ENCODE measurements at places on chromosomes 1 and 21.

GRCh38 chr1:29256394-29256793 lies 20.1 kb downstream of the PTPRU start:
- DNase-seq: no peak

- DNase-seq: no peak
These were observed 3.0 kb downstream of the PLA2G2F start for GRCh38 chr1:20142001-20142710.

- DNase-seq: no peak
These were observed 11.0 kb downstream of the FAM163A start for GRCh38 chr1:179754041-179754624.

DNA sequence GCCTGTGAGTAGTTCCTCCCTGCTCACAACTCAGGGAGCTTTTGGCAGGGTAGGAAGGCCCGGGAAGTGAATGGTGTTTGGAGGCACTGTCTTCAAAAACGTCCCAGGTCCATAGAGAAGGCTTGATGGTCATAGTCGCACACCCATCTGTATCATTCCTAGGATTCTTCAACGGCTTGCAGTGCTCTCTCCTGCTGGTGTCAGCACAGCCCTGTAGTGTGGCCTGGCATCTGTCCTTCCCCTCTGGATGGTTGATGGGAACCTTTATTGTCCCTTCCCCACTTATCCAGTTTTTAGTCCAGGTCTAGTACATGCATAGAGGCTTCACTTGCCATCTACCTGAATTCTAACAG lies 142.8 kb upstream of the HOOK1 start:
- DNase-seq: no peak

- no peak for DNase-seq
These were observed 138.9 kb downstream of the NR5A2 start for GRCh38 chr1:200166411-200166810.

DNA sequence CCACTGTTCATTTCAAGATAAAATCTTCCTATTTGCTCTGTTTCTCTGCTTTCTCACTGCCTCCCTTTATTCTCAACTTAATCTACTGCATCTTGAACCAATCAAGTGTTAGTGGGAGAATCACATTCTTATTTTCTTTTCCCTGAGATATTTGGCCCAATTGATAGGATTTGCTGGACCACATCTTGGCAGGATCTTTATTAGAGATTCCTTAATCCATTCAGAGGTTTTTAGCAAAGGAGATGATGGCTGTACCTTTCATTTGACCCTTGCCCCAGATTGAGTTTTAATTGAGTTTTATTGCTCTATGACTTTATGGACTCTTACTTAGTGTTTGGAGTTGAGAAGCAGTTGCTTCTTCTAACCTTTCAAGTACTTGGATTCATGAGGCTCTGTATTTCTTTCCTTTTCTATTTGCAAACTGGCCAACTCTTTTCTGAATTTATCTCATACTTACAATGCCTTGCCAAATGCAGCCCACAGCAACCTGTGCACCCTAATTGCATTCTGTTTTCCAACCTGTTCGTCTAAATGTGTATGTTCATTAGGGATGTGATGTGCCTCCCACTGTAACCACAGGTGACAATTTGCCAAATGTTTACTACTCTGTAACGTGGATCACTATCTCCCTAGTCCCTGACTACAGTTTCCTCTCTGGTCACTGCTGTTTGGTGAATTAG lies 274.8 kb upstream of the KAZN start:
- DNase-seq: no peak

DNA sequence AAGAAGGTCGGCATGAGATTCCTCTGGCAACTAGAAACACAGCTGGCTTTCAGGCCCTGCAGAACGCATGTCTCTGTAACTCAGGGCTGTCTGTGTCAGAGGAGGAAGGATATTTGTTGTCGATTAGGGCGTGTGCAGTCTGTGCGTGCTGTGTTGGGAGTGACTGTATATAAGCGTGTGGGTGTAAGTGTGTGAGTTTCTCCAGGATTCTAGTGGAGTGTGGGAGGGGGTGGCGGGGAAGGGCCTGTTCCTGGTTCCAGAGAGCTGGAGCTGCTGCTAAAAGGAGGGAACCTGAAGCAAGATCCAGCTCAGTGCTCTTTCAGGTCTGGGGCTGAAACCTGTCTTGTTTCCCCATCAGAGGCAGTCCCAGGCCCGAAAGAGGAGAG lies 74.3 kb downstream of the SLC16A1 start:
- DNase-seq: no peak

- DNase-seq: no peak
These were observed 2.4 kb downstream of the ATP2B4 start for GRCh38 chr1:203629016-203629506.

DNA sequence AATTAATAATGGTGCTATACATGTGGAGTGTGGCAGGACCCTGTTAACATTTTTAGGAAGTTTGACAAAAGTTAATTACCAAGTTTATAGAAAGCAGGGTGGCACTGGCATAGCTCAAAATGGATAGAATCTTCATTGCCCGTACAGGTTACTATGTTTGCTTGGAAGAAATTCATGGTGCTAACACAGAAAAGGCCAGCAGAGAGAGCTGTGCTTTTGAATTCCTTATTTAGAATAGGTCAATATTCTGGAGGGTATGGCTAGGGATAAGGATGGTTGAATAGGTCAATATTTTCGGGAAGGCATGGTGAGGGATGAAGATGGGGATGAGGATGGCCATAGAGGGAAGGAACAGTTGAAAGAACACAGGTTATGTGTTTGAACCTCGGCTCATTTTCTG lies 345.1 kb downstream of the LMO4 start:
- no peak for DNase-seq

DNA sequence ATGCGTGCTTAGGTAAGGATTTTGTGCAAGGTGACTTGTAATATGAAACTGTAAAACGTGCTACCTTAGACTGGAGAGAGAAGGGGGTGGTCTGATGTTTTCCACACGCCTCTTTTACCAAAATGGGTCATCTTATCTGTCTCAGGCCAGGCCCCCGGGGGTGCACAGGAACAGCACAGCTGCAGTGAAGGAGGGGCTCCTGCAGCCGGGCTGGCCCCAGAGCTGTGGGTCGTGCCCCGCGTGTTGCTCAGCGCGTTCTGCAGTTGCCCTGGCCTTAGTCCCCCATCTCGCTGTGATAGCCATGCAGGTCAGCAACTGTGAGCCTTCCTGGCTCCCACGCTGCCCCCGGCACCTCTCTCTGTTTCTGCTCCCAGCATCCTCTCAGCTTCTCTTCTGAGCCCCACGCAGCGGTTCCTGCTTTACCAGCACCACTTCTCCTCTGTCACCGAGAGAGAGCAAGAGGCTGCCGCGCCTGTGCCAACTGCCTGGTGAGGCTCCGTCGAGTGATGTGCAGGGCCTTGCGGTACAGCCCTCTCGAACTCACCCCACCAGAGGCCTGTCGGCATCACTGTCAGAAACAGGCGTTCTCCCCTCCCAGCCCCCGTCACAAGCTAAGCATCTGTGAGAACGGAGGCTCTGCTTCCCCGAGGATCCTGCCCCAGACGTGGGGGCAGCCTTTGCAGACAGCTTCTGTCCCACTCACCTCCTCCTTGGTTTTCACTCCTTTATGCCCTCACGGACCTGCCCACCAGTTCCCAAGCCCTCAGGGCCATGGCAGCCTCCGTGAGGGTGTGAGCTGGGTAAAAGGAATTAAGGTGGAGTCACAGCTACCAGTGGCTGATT lies 73.3 kb downstream of the ADARB1 start:
- no peak for DNase-seq

- no peak for DNase-seq
These were observed 287.8 kb downstream of the LMX1A start for GRCh38 chr1:165068741-165069140.

- no peak for DNase-seq
These were observed 70.2 kb downstream of the DAB1 start for GRCh38 chr1:57353654-57354053.

DNA sequence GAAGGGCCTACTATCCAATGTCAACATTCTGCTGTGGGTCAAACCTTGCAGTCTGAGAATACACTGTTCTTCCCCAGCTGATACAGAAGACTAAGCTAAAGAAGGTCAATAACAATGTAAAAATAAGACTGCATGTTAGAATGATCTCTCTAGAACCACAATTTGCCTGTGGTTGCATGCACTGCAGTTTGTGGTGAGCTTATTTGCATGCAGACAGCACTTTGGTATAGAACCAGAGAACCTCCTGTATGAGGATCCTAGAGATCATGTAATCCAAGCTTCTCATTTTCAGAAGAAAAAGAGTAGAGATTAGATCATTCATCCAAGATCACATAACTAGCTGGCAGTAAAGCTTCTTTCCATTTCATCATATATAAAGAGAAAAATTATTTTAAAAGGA lies 15.8 kb downstream of the SYNJ1 start:
- no peak for DNase-seq

GRCh38 chr1:59288046-59288445 lies 8.8 kb upstream of the FGGY start:
- no peak for DNase-seq

DNA sequence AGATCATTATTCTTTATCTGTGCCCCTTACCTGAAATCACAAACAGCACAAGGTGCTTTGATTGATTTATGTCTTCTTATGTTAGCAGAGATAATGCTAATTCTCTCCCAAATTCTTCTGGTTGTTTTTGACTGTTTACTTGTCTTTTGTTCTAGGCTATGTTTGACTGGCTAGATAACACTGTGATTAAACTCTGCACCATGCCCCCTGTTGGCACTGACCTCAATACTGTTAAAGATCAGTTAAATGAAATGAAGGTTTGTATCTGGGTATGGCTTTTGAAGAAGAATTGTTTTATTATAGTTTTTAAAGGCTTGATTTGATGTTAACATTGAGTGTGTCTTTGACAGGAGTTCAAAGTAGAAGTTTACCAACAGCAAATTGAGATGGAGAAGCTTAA lies 49.6 kb upstream of the BMP8A start:
- no peak for DNase-seq

DNA sequence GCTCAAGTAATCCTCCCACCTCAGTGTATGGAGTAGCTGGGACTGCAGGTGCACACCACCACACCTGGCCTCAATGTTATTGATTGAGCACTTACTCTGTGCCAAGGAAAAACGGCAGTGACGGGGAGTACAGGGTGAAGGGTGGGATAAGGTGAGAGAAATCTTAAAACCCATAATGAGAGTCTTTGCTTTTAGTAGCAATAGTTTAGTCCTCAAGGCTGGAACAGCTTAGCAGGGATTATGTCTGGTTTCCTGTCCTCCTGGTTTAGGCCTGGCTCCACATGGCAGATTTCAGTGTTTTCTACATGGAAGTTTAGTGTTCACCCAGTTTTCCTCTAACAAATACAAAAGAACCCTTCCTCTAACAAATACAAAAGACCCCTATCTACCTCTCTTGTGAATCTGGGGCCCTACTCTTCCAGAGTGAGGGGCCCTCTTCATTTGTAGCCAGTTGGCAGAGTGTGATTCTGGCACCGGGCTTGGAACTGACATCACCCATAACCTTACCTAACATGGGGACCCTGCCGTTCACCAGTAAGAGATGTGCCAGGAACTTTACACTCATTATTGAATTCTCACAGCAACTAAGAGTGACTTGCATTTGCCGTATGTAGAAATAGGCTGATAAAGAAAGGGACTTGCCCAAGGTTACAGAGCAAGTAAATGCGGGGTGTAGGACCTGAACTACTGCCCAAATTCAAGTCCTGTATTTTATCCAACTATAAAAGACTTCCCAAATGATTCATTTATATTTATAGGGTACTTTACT lies 6.9 kb downstream of the ZNF691 start:
- no peak for DNase-seq

- no peak for DNase-seq
These were observed 8.5 kb downstream of the WNT2B start for GRCh38 chr1:112517231-112517630.

DNA sequence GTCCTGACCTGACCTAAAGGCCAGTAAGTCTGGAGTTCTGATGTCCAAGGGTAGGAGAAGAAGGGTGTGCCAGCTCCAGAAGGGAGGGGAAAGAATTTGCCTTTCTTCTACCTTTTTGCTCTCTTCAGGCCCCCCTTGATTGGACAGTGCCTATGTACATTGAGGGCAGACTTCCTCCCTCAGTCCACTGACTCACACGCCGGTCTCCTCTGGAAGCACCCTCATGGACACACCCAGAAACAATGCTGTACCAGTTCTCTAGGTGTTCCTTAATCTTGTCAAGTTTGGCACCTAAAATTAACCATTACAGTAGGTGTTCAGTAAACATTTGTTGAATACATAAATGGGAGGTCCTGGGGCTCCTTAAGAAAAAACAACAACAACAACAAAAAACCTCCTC lies 51.0 kb upstream of the POU2F1 start:
- DNase-seq: no peak

DNA sequence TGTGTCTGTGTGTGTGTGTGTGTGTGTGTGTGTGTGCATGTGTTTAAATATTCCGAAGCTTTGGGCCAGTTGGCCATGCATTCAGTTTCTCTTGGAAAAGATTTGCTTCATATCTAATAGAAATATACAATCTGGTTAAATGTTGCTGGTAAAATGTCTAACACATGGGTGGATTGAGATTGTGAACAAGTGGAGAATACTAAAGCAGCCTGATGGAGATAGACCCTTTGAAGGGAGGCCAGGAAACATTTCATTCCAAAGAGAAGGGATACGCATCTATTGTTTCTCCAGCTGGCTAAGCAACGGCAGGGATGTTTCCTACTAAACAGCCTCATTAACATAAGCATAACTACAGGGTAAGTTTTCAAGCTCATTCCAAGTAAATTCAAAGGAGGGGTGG lies 257.5 kb upstream of the PTBP2 start:
- DNase-seq: no peak

DNA sequence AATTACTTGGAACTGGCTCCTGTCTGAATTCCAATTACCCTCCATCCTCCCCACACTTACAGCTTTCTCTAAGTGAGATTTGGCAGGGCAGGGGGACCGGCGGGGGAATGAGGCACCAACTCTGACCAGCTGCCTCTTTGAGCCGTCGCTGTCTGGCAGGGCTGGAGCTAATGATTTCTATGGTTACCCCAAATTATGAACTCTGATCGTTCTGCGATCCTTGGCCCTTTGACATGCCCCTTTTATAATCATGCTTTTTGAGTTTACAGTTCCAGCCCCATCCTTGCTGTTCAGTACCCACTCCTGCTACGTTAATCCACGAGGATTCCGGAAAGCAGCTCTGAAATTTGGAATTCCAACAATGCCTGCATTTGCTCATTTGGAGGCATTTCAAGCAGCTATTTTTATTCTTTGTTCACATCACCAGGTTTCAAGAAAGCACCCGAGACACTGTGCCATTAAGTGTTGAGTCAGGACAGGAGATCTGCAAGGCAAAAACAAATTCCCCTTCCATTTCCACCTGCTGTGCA lies 54.6 kb upstream of the LBR start:
- DNase-seq: no peak

Data from Caco-2 (cell line).